Psoas muscle (tissue), 8 donors: ENCODE measurements at places on chromosomes 3 and 15.

- no peak for DNase-seq
Measured at GRCh38 chr3:13823692-13824091, 56.2 kb downstream of the WNT7A start.

DNA sequence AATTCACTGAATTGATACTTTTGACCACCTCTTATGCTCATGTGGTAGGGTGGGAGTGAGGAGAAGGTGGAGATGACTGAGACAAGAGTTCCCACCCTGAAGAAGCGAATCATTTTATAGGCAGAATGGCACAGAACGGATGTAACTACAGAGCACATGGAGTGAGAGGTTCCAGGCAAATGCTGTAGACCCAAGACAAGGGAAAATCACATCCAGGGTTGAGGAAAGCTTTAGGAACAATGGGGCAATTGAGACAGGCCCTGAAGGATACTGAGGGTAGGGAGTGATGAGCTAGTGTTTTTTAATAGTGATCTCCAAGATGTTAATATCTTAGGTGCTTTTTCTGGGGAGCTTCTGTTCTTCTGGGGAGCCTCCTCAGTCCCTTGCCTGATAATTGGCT lies 8.1 kb downstream of the PCCB start:
- no peak for DNase-seq

DNA sequence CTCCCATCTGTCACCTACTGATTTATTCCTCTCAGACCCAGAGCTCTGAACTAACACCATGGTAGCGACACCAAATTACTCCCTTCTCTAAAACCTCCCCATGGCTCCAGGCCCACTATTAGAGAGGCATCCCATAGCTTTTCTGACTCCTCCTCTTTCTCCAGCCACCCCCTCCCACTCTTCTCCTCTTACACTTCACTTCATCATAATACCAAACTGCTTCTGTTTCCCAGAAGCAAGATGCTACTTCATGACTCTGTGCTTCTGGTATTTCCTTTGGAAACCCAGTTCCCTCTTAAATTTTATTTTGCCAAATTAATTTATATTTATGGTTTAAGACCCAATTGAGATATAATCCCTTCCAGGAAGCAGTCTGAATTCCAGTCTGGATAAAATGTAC lies 465.1 kb upstream of the PDZRN3 start:
- DNase-seq, result no peak

DNA sequence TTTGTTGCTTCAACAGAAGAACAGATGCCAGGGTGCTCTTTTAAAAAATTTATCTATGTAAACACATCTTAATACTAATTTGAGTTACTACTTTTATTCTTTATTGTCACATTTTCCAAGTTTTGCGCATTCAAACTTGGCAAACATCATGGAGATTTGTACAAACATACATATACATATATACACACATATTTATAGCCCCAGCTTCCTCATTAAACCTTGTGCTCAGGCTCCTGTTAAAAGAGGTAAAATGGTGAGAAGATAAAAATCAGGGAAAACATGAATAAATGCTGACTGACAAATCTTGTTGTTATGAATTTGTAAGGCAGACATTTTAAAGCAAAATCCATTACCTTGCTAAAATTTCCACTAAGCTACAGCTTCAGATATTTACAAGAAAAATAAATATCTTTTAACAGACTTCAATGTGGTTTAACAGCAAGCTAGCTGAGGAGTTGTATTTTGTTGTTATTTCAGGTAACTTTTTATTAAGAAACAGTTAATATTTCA lies 27.1 kb downstream of the CDV3 start:
- DNase-seq, result no peak

- DNase-seq, result no peak
Measured at GRCh38 chr3:152243721-152244516, 24.8 kb upstream of the MBNL1 start.
